ENCODE measurements at places on chromosomes 11 and 22. TPM values are rescaled to one million over a fixed set of nuclear protein-coding genes. Genes with fewer than 3 reads are reported as not detected.

The TMEM132A gene
- 18.4 TPM for total RNA-seq

The SLC22A9 gene
- total RNA-seq = not detected

DNA sequence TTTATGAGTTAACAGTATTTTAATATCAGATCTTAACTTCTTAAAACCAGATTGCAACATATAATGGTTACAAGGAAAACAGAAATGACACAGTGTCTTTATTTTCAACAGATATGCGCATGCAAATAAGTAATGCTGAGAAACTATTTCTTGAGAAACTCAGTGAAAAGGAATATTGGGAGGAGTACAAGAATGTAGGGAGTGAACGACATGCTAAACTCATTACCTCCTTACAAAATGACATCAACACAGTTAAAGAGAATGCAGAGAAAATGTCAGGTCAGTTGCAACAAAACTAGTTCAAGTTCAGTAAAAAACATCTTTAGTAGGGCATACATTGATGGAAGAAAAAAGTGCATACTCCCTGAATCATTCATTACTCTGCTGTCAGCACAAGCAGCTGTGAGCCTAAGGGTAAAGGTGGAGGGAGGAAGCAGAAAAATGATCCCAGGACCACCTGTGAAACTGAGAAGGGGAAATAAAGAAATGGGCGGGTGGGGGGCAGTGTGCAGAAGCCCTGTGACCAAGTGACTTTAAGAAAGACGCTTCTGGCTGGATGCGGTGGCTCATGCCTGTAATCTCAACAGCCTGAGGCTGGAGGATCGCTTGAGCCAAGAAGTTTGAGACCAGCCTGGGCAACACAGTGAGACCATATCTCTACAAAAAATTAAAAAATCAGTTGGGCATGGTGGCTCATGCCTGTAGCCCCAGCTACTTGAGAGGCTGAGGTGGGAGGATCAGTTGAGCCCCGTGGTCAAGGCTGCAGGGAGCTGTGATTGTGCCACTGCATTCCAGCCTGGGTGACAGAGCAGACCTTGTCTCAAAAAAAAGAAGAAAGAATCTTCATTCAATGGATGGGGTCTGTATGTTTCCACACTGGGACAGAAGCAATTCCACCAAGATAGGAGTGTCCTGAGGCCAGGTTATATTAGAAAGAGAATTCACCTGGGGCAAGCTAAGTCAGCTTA, 31.2 kb downstream of the CCDC83 start:
- H3K4me3 ChIP-seq = no peak overlapping the region
- H3K36me3 ChIP-seq = no peaks in the 10 kb centered on the region
- DNase-seq = no peak
- H3K27me3 ChIP-seq = no peaks in the 10 kb centered on the region
- no peaks in the 10 kb centered on the region for H3K4me1 ChIP-seq
- H3K27ac ChIP-seq = no peak overlapping the region

- no peaks in the 10 kb centered on the region for H3K4me1 ChIP-seq
- no peak overlapping the region for H3K27ac ChIP-seq
- no peaks in the 10 kb centered on the region for H3K36me3 ChIP-seq
- DNase-seq = peak; percentile 34
These were observed 59.1 kb upstream of the FGF3 start for GRCh38 chr11:69878144-69878883.

GRCh38 chr22:20140107-20140445, 8.5 kb downstream of the ZDHHC8 start:
- H3K27me3 ChIP-seq = no peaks in the 10 kb centered on the region
- no peak overlapping the region for H3K4me3 ChIP-seq
- peaks cover 30% of the 10 kb centered on the region for H3K4me1 ChIP-seq
- H3K27ac ChIP-seq = no peak overlapping the region
- H3K36me3 ChIP-seq = no peaks in the 10 kb centered on the region

- H3K4me3 ChIP-seq = no peak overlapping the region
- no peak overlapping the region for H3K27ac ChIP-seq
- DNase-seq = no peak
These were observed 7.8 kb downstream of the YPEL1 start for GRCh38 chr22:21727768-21728167.

DNA sequence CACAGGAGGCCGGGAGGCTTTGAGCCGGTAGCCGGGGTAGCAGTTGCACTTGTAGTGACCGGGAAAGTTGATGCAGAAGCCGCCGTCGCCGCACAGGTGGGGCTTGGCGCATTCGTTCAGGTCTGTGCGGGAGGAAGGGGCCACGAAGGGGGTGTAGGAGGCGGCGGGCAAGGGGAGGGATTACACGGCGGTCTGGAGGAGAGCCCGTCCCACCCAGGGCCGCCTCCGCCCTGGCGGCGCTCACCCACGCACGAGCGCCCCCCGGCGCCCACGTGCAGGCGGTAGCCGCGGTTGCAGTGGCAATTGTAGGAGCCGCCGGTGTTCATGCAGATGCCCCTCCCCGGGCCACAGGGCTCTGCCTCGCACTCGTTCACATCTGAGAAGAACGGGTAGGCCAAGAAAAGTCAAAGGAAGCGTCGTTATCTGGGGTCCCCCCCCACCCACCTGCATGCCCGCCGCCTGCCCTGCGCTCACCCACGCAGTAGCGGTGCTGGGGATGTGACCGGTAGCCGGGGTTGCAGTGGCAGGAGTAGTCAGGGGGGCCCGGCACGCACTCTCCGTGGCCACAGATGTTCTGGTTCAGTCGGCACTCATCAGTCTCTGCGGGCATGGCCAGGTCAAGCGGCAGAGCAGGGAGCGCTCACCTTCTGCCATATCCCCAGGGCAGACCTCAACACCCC, 10.6 kb downstream of the LTBP3 start:
- no peaks in the 10 kb centered on the region for H3K27me3 ChIP-seq
- H3K4me1 ChIP-seq = peaks cover 8% of the 10 kb centered on the region
- H3K4me3 ChIP-seq = no peak overlapping the region
- H3K36me3 ChIP-seq = peaks cover 6% of the 10 kb centered on the region
- DNase-seq = no peak

The MRGPRX3 gene
- not detected for total RNA-seq

DNA sequence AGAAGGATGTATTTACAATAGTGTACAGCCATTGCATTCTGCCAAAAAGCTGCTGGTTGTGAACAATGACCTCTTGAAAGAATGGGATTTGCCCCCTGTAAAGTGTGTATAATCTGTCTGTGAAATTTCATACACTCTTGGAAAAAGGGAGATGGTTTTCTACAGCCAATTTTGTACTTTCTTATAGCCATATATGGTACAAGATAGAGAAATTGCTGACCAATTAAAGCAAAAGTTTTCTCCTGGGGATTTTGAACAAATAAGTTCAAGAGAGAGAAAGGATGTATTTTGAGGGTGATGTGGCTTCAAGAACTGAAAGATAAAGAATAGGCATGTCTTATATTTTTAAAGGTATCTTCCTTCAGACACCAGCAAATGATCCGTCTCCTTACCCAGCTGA, 211.0 kb downstream of the NAV2 start:
- H3K4me3 ChIP-seq = no peak overlapping the region
- DNase-seq = no peak
- no peak overlapping the region for H3K27ac ChIP-seq
- no peaks in the 10 kb centered on the region for H3K27me3 ChIP-seq
- H3K4me1 ChIP-seq = peaks cover 10% of the 10 kb centered on the region
- H3K36me3 ChIP-seq = no peaks in the 10 kb centered on the region

DNA sequence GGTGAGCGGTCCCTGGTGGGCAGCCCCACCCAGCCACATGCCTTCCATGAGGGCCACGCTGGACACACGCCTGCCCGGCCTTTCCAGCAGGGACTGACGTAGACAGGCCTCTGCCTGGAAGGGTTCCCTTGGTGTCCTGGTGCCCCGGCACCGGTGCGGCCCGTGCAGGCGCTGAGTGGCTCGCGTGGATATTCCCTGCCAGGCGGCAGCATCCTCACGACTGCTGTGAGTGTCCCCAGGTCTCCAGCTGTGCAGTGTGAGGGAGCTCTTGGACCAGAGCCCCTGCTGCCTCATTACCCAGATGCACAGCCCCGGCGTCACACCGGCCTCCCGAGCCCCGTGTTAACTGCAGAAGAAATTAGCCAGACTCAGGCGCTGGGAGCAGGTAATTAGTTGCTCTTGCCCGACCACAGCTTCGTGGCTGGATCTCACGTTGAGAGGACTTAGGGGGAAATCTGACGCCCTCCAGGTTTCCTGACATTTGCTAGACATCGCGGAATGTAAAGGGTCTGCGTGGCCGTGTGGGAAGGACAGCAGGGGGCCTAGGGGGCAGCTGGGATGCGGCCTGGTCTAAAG, 1196.3 kb downstream of the BRD1 start:
- H3K4me3 ChIP-seq = no peak overlapping the region
- no peak for DNase-seq
- H3K27ac ChIP-seq = no peak overlapping the region

The MS4A14 gene
- total RNA-seq = 10.3 TPM
